Spinal cord (tissue), 10 donors: ENCODE measurements at places on chromosomes 5 and 9. TPM values are rescaled to one million over a fixed set of nuclear protein-coding genes. Genes with fewer than 3 reads are reported as not detected.

GRCh38 chr9:97555164-97555563 is 53.7 kb downstream of the TMOD1 start:
- no peak overlapping the region for H3K27ac ChIP-seq
- H3K4me3 ChIP-seq: no peak overlapping the region
- H3K36me3 ChIP-seq: peaks cover 3% of the 10 kb centered on the region
- no peak for DNase-seq
- H3K27me3 ChIP-seq: no peaks in the 10 kb centered on the region

DNA sequence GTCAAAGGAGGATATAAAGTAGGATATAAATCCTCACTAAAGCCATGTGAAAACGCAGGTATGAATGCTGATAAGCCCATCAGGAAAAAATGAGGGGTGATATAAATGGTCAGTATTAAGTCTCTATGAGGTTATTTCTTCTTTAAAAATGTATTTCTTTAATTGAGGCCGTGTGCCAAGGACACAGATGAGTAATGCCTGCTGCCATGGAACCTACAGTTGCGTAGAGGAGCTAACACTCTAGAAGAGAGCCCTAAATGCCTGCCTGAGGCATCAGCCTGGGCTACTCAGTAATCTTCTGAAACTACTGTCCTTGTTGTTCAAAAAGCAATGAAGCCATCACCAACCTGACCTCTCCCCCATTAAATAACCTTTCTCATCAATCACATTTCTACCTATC is 84.9 kb downstream of the KLHL3 start:
- no peak overlapping the region for H3K27ac ChIP-seq
- no peaks in the 10 kb centered on the region for H3K27me3 ChIP-seq
- H3K4me1 ChIP-seq: peaks cover 19% of the 10 kb centered on the region
- no peak for DNase-seq
- no peak overlapping the region for H3K4me3 ChIP-seq

DNA sequence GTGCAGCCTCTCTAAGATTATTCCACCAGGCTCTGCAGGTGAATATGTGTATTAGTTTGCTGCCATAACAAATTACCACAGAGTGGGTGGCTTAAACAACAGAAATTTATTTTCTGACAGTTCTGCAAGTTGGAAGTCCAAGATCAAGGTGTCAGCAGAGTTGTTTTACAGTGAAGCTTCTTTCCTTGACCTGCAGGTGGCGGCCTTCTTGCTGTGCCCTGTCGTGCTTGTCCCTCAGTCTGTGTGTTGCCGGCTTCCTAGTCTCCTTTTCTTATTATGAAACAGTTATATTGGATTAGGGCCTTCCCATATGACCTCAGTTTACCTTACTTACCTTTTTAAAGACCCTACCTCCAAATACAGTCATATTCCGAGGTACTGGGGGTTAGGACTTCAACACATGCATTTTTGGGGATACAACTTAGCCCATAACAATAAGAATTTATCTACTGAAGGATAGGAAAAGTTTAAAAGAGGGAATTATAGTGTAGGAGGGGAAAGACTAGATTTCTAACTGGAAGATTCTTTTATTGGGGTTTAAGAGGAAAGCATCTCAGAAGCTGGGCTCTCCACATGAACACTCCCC is 97.4 kb downstream of the OSTF1 start:
- H3K27me3 ChIP-seq: no peaks in the 10 kb centered on the region
- no peak overlapping the region for H3K27ac ChIP-seq
- no peak overlapping the region for H3K4me3 ChIP-seq
- no peak for DNase-seq

- peaks cover 66% of the 10 kb centered on the region for H3K4me1 ChIP-seq
- no peaks in the 10 kb centered on the region for H3K27me3 ChIP-seq
- no peak for DNase-seq
- peaks cover 22% of the 10 kb centered on the region for H3K36me3 ChIP-seq
- H3K4me3 ChIP-seq: no peak overlapping the region
- H3K27ac ChIP-seq: no peak overlapping the region
Measured at GRCh38 chr9:133919253-133920115, 72.6 kb downstream of the VAV2 start.

- H3K36me3 ChIP-seq: no peaks in the 10 kb centered on the region
- DNase-seq: no peak
- H3K4me3 ChIP-seq: no peak overlapping the region
- no peaks in the 10 kb centered on the region for H3K4me1 ChIP-seq
- H3K27ac ChIP-seq: no peak overlapping the region
Measured at GRCh38 chr5:39448506-39449128, 23.8 kb upstream of the DAB2 start.

- peaks cover 14% of the 10 kb centered on the region for H3K4me1 ChIP-seq
- H3K36me3 ChIP-seq: peaks cover 57% of the 10 kb centered on the region
- no peaks in the 10 kb centered on the region for H3K27me3 ChIP-seq
Measured at GRCh38 chr5:449151-449550, 6.2 kb downstream of the EXOC3 start.

DNA sequence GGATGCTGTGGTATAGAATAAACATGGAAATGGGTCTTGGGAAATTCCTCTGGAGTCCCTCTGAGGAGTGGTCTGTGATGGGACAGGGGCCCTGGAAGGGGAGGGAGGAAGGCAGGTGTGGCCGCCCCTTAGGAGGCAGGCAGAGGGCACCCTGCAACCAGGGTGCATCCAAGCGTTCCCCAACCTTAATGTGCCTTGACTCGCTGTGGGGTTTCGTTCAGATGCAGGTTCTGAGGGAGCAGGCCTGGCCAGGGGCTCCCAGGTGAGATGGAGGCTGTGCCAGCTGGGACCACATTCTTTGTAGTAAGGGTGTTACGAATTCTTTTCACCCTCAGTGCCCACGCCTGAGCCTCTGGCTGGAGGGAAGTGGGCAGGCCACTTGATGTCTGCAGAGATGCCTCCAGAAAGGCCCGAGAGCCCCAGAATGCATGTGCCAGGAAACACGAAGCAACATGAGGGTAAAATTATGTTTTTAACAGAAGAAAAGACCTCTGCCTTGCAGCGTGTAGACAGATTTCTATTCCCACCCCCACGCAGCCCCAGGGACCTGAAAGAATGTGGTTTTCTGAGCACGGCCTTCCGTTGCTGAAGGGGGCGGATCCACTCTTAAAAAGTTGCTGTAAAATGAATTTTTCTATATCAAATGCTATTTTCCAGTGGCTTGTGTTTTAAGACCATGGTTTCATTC is 150.4 kb upstream of the IER5L start:
- H3K27ac ChIP-seq: no peak overlapping the region
- no peak overlapping the region for H3K4me3 ChIP-seq
- H3K27me3 ChIP-seq: no peaks in the 10 kb centered on the region
- no peaks in the 10 kb centered on the region for H3K36me3 ChIP-seq

DNA sequence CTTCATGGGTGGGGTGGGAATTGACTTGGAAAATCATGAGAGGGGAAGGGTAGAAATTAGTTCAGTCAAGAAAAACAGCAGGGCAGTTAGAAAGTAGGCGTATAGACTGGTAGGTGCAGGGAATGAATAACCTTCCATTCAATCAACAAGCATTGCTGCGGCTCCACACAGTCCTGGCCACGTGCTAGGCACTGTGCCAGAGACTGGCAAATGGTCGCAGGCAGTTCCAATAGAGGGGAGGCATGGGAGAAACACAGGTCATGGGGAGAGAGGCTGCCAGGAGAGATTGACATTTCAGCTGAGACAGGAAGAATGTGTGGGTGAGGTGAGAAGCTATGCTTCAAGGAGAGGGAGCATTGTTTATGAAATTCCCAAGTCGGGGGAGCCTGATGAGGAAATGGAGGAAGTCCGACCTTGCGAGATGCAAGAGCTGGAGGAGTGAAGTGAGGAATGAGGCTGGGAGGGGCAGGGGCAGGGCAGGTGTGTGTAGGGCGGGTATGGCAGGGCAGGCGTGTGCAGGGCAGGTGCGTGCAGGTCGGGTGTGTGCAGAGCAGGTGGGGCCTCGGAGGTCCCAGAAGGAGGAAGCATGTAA is 54.4 kb upstream of the PPARGC1B start:
- no peak overlapping the region for H3K27ac ChIP-seq
- no peaks in the 10 kb centered on the region for H3K27me3 ChIP-seq

- H3K4me3 ChIP-seq: no peak overlapping the region
- no peak for DNase-seq
- H3K27ac ChIP-seq: no peak overlapping the region
- H3K27me3 ChIP-seq: no peaks in the 10 kb centered on the region
Measured at GRCh38 chr9:22343218-22343611, 103.4 kb upstream of the DMRTA1 start.

GRCh38 chr5:158718738-158719505 is 380.8 kb downstream of the EBF1 start:
- no peaks in the 10 kb centered on the region for H3K27me3 ChIP-seq
- DNase-seq: no peak
- no peaks in the 10 kb centered on the region for H3K36me3 ChIP-seq
- no peak overlapping the region for H3K4me3 ChIP-seq
- H3K4me1 ChIP-seq: no peaks in the 10 kb centered on the region

DNA sequence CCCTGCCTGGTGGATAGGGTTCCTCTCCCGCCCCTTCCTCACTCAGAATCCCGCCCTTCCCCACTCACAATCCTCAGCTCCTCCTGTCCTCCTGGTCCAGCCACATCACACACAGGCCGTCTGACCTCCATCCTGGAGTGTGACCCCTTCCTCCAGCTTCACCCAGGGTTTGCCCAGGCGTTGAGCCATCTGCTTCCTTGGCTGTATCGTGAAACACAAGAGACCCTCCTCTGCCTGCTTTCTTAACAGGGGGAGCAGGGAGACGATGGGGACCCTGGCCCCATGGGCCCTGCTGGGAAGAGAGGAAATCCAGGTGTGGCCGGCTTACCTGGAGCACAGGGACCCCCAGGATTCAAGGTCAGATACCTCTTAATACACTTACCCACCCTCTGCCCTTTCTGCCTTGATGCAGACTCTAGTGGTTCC is 32.3 kb upstream of the ORM1 start:
- H3K27ac ChIP-seq: no peak overlapping the region
- peaks cover 30% of the 10 kb centered on the region for H3K4me1 ChIP-seq
- H3K4me3 ChIP-seq: no peak overlapping the region
- peaks cover 20% of the 10 kb centered on the region for H3K36me3 ChIP-seq
- no peak for DNase-seq

DNA sequence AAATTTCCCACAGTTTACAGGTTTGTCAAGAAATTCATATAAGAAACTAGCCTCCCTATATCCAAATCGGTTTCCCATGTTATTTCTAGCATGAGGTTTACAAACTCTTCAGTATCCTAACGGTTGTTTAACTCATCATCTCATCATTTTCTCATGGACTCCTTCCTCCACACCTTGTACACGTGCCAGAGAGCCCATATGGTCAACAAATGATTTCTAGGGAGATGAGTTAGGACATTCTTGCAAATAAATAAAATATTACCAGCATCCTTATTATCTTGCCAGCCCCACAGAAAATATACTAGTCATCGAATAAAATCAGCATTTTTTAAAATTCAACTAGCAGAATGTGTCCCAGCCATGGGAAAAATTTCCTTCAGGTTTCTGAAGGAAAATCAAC is 285.2 kb downstream of the EBF1 start:
- H3K27ac ChIP-seq: no peak overlapping the region
- peaks cover 4% of the 10 kb centered on the region for H3K4me1 ChIP-seq
- H3K27me3 ChIP-seq: no peaks in the 10 kb centered on the region
- no peak overlapping the region for H3K4me3 ChIP-seq
- H3K36me3 ChIP-seq: no peaks in the 10 kb centered on the region
- no peak for DNase-seq

GRCh38 chr5:50667023-50667652 is 701 bp downstream of the PARP8 start:
- no peaks in the 10 kb centered on the region for H3K36me3 ChIP-seq
- H3K27me3 ChIP-seq: no peaks in the 10 kb centered on the region
- H3K4me1 ChIP-seq: no peaks in the 10 kb centered on the region
- H3K4me3 ChIP-seq: peak overlapping the region; percentile 86
- DNase-seq: peak; percentile 61

DNA sequence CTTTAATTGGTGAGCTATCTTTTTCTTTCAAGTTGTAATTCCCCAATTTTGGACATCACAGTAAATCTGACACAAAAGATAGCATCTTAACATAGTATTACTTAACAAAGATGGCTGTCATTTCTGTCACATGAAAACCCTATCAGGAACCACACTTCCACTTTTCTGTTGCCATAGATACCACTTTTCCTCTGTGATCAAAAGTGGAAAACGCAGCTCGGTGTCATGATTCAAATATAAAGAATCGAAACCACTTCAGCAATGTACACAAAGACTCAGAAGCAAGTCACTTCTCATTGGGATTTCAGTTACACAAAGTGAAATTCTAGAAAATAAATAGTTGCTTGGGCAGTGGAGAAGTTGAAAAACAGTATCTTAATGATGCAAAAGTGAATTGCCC is 524.9 kb upstream of the ITGA1 start:
- no peaks in the 10 kb centered on the region for H3K36me3 ChIP-seq
- DNase-seq: peak; percentile 56
- no peak overlapping the region for H3K4me3 ChIP-seq

DNA sequence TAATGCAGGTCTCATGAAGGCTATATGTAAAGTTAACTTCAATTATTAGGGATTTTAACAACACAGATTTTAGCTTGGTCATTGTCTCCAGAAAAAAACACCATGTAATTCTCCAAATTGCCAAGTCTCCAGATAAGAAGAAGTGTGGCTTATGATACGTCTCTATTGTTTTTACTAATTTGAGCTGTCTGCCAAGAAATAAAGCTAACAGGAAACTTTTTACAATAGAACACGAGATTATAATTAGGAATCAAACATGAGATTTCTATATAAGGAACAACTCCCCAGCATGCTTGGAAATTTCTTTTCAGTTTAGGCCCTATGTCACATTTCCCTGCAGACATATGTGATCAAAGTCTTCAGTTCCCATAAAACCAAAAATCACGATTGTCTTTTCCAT is 142.7 kb downstream of the MCTP1 start:
- H3K4me1 ChIP-seq: no peaks in the 10 kb centered on the region
- no peaks in the 10 kb centered on the region for H3K36me3 ChIP-seq
- DNase-seq: no peak
- H3K27ac ChIP-seq: no peak overlapping the region
- H3K27me3 ChIP-seq: no peaks in the 10 kb centered on the region

- no peak overlapping the region for H3K4me3 ChIP-seq
- no peak overlapping the region for H3K27ac ChIP-seq
- no peaks in the 10 kb centered on the region for H3K27me3 ChIP-seq
- no peaks in the 10 kb centered on the region for H3K4me1 ChIP-seq
- DNase-seq: peak; percentile 67
Measured at GRCh38 chr9:75200892-75201470, 112.7 kb downstream of the OSTF1 start.

- H3K4me3 ChIP-seq: no peak overlapping the region
- no peaks in the 10 kb centered on the region for H3K4me1 ChIP-seq
Measured at GRCh38 chr9:111886983-111887718, 9.5 kb upstream of the UGCG start.

- H3K36me3 ChIP-seq: no peaks in the 10 kb centered on the region
- no peaks in the 10 kb centered on the region for H3K4me1 ChIP-seq
- no peak overlapping the region for H3K4me3 ChIP-seq
- H3K27ac ChIP-seq: no peak overlapping the region
- no peaks in the 10 kb centered on the region for H3K27me3 ChIP-seq
- DNase-seq: no peak
Measured at GRCh38 chr5:56128113-56128512, 105.0 kb downstream of the ANKRD55 start.

GRCh38 chr9:87562530-87563170 is 65.0 kb downstream of the DAPK1 start:
- no peak for DNase-seq
- no peak overlapping the region for H3K4me3 ChIP-seq
- H3K27me3 ChIP-seq: no peaks in the 10 kb centered on the region
- H3K27ac ChIP-seq: no peak overlapping the region

The PDZD2 gene
- 40.2 TPM for total RNA-seq

The CDC20B gene
- 1.9 TPM for total RNA-seq

The CRAT gene
- total RNA-seq: 30.7 TPM

The AGXT2 gene
- not detected for total RNA-seq
